ENCODE measurements at places on chromosomes 4 and X.
A peak's percentile ranks its signal among the peaks of the same experiment; 100 is the strongest.

DNA sequence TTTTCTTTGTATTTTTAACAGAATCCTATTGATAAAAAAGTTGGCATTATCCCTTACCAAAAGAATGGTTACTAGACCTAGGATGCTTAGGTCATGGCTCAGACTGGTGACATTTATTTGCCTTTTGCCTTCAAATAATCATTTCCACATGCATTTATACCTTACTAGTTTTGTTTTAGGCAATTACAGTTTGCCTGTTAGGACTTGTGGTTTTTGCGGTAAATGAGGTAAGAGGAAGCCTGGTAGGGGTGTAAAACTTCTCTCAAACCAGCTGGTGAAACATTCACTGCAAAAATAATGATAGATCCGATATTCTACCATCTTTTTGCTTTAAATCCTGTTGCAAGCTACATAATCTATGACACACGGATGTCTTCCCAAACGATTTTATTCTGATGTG, 12.1 kb downstream of the LAMP2 start:
- DNase-seq, result no peak

GRCh38 chr4:85724791-85725563, 250.0 kb downstream of the ARHGAP24 start:
- DNase-seq, result no peak

DNA sequence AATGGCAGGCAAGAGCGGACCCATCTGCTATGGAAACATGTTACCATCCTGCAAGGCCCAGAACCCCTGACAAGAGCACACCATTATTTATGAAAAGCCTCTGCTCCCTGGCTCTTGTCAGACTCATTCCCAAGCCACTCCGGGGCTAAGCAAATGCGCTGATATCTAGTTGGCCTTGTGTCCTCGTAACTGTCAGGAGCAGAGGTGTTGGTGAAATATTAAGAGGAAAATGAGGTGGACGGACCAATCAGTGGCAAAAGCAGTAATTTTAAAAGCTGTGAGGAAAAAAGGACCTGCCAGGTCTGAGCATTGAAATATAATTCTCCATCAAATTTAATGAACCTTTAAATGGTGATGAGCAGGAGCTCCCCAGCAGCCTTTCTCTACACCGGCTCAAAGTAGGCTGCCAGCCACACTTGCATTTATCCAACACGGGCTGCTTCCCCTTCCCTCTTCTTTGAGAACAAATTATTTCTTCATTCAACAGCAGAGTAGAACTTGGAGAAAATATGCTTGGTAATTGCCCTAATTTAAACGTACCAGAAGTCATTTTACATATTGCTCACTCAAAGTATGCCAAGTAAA, 214.3 kb downstream of the RASL11B start:
- no peak for DNase-seq

DNA sequence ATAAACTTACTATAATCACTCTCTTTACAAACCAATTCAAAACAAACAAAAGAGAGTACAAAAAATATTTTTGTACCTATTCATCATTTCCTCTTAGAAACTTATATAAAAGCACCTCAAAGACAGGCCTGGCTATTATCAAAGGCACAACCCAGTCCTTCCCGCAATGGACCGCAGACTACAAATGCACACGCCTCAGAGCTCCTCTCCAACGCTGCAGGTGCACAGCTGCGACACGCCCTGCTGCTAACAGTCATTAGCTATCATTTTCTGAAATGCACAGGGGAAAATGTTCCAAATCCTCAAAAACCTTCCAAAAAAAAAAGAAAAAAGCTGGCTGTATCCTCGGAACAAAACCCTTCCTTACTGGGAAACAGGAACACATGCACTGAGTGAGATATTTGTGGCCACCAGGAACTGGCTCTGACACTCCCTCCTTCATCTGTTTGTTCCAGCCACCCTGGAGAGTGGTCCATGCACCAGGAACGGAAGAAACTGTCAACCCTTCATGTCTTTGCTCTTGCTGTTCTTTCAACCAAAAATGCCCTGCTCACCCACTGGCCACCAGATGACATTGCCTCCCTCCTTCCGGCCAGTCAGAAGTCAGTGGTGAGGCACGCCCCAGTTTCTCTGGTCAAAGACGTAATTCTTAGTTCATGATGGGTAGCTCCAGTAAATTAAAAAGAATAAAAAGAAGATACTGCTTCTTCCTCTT, 16.7 kb downstream of the IRF2 start:
- DNase-seq, result no peak

DNA sequence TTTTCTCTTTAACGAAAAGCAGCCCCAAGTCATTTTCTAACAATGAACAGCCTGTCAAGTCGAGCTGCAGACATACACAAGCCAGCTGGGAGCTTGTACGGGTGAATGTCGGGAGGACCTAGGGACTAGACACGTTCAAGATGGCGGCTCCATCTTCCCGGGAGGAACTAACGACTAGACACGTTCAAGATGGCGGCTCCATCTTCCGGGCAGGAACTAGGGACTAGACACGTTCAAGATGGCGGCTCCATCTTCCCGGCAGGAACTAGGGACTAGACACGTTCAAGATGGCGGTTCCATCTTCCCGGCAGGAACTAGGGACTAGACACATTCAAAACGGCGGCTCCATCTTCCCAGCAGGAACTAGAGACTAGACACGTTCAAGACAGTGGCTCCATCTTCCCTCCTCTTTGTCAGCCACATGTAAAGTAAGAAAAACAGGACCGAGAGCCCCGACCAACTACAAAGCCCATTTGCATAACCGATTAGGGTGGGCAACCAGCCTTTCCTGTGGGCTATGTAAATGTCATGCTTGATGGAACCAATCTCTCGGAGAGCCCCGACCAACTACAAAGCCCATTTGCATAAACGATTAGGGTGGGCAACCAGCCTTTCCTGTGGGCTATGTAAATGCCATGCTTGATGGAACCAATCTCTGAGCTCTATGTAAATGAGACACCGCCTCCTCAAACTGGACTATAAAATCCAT, 175.5 kb downstream of the DHRSX start:
- DNase-seq, result peak; percentile 7

DNA sequence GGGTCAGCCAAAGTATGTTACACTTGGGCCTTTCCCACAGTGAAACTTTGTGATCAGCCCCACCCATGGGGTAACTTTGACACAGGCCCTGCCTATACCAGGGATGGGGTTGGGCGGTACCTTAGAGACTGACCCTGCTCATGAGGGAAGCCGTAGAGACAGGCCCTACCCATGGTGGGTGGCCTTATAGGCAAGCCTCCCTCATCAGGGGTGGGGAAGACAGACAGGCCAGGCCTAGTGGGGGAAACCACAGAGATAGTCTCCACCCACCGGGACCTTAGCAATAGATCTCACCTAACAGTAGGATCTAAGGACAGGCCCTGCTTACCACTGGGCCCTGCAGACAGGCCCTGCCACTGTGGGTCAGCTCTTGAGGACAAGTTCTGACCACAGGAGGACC, 6.8 kb downstream of the PLP2 start:
- DNase-seq, result no peak

DNA sequence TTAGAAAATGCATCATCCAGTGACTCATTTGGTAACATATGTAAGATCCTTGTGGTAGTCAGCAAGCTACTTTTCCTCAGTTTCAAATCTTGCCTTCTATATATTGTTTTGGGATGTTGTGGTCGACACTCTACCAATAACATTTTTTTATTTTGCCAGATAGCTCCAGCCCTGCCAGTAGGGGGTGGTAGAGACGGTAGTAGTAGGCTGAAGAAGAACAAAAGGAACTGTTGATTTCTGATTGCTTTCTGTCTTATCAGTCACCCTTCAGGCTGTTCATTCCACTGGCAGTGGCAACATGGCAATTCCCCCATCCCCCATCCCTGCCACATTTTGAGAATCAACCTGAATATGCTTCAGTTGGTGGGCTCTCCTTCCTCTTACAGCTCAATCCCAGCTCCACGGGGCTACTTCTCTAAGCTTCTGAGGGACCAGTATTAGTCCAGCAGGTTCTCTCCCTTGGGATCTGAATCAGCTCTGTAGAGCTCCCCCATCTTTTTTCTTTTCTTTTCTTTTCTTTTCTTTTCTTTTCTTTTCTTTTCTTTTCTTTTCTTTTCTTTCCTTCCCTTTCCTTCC, 171.5 kb upstream of the VEGFC start:
- no peak for DNase-seq

DNA sequence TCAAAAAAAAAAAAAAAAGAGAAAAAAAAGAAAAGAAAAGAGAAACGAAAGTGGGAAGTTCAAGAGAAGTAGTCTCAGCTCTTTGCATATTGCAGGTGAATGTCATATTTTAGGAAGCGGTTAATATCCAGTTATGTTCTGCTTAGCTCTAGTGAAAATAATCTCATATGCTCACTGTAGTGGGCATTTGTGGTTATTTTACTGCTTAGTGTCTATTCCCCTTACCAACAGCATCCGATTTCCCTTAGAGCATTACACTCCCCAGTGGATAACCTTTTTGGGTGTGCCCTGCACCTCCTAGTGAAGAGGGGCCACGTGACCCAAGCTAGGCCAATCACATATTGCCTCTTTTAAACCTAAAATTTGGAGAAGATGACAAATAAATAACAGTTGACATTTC, 111.2 kb upstream of the ZNF827 start:
- DNase-seq, result no peak

DNA sequence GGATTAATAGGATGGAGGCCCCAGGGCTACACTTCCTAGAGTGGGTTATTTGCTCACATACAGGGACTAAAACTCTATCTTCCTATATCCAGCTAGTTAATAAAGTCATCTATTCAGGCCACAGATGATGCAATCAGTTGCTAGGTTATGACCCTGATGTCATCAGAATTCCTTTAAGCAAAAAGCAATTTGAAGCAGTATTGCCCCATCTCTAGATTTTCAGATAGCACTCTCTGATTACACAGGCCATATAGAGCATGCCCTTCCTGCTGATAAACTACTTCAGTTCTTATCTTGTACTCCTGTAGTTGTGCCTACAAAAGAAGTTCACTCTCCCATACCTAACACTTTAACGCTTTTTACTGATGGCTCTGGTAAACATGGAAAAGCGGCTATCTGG, 84.8 kb downstream of the TMEM144 start:
- DNase-seq, result no peak

DNA sequence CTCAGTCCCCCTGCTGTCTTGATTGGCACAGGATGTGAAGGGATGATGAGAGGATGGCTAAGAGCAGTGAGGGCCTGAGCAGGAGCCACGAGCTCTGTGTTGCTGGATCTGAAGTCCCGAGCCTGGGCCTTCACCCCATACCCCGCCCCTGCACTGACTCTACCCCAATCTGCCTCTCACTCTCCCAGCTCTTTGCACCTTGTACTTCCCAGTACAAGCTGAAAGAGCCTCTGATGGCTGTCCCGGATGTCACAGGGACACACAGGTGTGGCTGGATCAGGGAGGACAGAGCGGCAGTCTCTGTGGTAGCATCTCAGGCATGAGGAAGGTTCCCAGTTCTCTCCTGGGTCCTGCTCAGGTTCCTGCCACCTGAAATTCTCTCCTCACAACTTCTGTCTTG, 103.6 kb downstream of the CHIC2 start:
- DNase-seq, result no peak

- no peak for DNase-seq
These were observed 26.8 kb downstream of the TRMT2B start for GRCh38 chrX:101025126-101025525.

DNA sequence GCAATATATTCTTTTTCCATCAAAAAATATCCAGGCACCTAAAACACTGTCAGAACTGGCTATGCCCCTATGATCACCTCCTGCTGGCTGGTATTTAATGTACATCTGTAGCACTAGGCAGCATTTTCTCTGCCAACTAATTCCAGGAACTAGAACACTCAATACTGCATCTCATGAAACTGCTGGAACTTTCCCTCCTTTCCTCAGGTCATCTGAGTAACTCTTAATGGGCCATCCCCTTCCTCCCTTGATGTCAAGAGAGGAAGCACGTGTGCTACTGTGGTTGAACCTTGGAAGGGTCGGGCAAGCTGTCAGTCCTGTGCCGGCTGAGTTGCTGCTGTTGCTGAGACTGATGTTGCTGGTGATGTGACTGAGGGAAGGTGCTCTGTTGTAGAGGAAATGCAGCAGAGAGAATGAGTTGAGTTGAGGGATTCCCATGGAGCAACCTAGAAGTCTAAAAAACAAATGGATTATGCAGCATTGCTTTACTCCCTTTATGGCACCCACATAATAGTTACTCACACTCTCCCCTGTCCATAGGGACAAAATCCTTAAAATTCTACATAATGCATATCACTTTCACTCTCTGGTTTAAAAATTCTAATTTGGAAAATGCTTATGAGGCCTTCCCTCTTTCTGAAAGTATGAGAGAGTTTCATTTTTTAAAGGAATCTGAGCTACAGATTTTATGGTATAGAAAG, 39.5 kb downstream of the TMEM165 start:
- no peak for DNase-seq

GRCh38 chr4:14117575-14118238, 490.2 kb upstream of the BOD1L1 start:
- no peak for DNase-seq

GRCh38 chrX:17563076-17563475, 174.2 kb upstream of the SCML1 start:
- no peak for DNase-seq

All from stimulated activated CD4-positive, alpha-beta T cell treated with anti-CD3 and anti-CD28 coated beads, TNF-alpha, amount 100 ng/mL, for 48 hours (primary cell).